ENCODE measurements at places on chromosomes 7 and 10.

GRCh38 chr10:61906562-61906901, 5.0 kb downstream of the ARID5B start:
- DNase-seq = no peak

- DNase-seq = no peak
Measured at GRCh38 chr10:113305871-113306270, 247.0 kb upstream of the HABP2 start.

DNA sequence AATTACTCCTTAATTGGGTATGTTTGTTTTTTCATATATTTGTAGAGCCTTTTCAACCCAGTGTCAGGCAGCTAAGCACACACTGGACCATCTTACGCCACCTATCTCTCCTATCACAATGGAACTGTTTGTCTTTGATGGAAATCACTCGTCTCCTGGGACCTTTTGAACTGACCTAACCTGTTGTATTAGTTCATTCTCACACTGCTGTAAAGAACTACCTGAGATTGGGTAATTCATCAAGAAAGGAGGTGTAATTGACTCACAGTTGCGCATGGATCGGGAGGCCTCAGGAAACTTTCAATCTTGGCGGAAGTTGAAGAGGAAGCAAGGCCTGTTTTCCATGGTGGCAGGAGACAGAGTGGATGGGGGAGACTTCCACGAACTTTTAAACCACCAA, 182.0 kb downstream of the TCERG1L start:
- no peak for DNase-seq

DNA sequence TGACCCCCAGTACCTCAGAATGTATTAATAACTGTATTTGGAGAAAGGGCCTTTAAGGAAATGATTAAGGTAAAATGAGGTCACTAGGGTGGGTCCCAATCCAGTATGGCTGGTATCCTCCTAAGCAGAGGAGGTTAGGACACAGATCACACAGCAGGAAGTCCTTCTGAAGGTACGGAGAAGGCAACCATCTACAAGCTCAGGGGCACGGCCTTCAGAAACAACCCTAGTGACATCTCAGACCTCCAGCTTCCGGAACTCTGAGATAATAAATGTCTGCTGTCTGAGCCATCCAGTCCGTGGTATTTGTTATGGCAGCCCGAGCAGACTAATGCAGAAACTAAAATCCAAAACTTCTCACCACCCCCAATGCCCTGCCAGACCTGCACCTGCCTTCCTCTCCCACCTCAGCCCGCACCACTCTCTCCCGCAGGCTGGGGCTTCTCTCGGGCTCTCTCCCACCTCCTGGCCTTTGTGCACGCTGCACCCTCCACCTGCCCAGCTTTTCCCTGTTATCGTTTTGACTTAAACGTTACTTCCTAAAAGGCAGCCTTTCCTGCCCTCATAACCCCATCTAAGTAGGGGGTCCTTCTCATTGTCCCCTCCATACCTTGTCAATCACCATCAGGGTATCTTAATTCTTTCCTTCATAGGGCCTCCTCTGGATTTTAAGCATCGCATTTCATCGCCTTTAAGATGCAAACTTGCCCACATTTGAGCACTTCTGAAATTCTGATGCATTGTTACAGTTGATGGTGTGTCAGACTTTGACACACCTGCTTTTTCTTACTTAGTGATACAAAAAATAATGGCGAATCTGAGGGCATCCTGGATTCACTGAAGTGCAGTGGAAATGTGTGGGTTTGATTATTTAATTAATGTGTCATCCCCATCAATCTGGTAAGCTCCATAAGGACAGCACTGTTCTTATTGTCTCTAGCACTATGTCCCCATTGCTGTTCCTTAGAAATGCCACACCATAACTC, 32.2 kb upstream of the AQP1 start:
- no peak for DNase-seq

DNA sequence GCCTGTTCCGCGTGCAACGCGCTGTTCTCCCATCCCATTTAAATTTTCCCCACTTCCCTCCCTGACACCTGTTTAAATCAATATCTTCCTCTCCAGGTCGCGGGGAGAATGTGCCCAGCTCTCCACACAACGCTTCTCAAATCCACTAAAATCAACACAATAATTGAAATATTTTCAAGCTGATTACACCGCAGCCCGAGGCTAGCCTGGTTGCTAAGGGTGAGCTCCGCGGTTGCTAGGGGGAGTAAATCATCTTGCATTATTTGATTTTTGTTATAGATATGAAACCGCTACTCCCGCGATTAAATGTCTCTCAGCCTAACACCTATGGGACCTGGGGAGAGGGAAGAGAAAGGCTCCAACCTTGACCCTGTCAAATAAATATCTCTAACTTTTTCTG, 36.2 kb downstream of the UNCX start:
- DNase-seq = no peak

DNA sequence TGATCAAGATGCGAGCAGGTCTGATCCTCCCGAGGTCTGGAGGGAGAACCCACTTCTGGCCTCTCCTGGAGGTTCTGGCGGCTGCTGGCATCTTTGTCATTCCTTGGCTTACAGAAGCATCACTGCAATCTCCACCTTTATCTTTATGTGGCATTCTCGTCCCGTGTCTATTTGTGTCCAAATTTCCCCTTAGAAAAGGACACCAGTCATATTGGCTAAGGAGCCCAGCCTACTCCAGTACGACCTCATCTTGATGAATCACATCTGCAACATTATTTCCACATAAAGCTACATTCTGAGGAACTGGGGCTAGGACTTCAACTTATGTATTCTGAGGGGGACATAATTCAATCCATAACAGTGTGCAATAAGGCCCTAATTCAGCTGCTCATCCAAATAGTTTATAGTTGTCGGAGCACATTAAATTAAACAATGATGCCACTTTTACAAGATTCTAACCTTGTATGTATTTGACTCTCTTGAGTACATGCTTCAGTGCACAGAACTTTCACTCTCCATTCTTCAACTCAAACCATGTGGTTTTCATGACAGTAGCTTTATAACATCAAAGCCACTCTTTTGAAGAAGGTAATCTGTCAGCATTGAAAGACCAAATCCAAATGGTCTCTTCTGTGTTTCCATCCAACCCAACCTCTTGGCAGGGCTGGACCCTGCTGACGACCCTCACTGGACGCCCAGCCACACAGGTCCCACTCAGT, 86.2 kb upstream of the DDC start:
- peak; percentile 33 for DNase-seq

GRCh38 chr10:100917071-100917470, 4.3 kb downstream of the SLF2 start:
- DNase-seq = no peak

Data from coronary artery (tissue), 2 donors.